ENCODE measurements at places on chromosomes 3 and 15. TPM values are rescaled to one million over a fixed set of nuclear protein-coding genes. Genes with fewer than 3 reads are reported as not detected.

SLC6A20 gene
- 0.11 TPM for polyA plus RNA-seq

NBEAL2 gene
- polyA plus RNA-seq, result 15.7 TPM

DNA sequence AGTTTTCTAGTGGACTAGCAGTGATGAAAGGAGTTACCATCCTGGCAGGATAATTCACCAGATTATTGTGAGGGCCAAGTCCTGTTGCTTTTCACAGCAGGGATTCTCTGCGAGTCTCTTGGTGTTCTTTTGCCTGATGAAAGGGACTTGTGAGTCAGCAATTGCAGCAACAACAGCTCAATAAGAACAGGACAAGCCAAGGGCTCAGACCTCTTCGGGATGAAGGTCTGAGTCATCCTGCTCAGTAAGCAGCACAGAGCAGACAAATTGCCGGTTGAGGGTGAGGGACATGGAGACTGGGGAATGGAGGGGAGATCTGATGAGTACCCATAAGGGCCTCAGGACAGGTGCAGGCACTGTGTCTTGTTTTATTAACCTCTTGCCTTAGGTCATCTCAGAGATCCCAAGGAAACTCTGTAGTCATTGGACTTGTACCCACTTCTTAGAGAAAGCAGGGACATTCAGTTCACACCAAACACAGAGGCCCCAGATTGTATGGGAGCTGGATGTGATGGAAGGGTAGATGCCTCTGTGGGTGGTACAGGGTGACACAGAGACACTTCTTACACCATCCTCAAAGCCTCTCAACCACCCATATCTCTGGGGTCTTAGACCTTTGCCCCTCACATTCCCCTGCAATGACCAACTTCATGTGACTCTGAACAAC lies 173.8 kb upstream of the TLE3 start:
- peak; percentile 44 for DNase-seq

DNA sequence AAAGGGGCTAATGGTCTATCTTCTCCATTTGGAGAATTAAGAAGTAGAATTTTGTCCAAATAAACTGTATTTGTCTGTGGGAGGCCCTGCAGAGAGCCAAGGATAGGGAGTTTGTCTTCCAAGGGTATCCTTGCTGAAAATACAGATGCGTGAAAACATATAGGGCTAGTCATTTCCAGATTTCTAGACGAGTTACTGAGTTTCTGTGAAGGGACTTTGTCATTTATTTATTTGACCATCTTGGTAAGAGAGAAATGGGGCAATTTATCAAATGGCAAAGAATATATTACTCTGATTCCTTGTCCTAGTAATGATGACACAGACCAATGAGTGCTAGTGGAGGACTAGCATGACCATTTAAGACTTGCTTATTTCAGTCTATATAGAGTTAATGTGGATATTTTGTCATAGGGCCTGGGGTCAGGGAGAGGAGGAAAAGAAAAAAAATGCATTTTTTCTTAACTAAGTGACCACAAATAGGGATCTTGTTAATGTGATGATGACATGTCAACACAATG lies 376.6 kb upstream of the ONECUT1 start:
- DNase-seq, result no peak

DNA sequence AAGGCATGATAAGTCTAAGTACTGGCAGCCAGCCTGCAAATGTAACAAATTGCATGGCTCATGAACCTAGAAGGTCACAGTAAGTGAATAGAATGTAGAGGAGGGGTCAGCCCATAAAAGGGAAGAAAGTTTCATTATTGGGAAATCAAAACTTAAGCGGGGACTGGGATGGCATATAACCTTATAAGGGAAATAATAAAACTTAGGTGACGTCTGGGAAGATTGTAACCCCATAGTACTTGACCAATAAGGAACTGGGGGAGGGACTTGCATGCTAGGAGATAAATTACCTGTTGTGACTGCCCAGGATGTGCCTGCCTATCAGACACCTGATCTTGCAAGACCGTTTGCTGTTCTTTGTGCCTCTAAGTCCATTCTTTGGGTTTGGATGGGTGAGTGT lies 28.1 kb upstream of the MCTP2 start:
- no peak for DNase-seq

DNA sequence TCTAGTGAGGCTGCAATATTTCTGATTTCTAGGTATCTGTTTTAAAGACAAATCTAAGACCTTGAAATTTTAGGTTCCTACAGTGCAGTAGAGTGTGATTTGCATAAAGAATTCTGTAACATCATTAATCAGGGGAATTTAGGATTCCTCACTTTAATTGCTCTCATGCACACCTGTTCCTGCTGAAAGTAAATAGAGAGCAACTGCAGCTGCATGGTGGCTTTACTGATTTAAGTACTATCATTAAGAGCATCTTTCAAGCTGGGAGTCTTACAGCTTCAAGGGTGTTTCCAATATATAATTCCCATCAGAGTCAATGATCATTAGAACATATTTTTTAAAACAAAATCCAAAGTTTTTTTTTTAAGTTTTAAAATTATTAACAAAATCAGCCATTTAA lies 36.0 kb upstream of the C3orf70 start:
- DNase-seq, result no peak

GRCh38 chr15:98737159-98737558 lies 88.8 kb downstream of the IGF1R start:
- DNase-seq, result no peak

GRCh38 chr3:170531054-170531453 lies 54.8 kb downstream of the SLC7A14 start:
- DNase-seq, result no peak

DNA sequence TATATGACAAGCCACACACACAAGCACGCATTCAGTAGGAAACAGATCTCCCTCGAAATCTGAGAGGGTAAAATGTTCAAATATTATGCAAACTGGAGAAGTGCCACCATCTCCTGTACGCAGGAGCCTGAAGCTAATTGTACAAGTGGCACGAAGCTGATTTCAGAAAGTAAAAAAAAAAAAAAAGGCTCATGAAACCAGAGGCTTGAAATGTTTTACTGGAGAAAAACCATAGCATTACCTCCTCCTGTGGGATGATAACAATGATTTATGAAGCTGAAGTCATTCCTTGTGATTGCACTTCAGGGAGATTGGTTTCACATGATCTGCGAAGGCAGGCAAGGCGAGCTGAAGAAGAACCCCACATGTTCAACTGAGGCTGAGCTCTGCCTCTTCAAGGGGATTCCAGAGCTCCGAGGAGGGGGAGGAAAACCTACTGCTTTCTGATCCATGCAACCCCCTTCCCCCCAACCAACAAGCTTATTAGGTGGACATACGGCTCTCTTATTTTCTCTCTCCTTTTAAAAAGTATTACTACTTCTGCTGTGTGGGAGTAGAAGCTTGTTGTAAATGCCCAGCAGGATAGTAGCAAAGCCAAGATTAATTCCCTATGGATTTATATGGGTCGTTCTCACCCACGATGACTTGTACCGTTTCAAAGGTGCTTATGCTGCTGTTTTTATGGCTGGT lies 101.1 kb downstream of the GREM1 start:
- DNase-seq, result peak; percentile 45
